ENCODE measurements at places on chromosomes 7 and 10.

DNA sequence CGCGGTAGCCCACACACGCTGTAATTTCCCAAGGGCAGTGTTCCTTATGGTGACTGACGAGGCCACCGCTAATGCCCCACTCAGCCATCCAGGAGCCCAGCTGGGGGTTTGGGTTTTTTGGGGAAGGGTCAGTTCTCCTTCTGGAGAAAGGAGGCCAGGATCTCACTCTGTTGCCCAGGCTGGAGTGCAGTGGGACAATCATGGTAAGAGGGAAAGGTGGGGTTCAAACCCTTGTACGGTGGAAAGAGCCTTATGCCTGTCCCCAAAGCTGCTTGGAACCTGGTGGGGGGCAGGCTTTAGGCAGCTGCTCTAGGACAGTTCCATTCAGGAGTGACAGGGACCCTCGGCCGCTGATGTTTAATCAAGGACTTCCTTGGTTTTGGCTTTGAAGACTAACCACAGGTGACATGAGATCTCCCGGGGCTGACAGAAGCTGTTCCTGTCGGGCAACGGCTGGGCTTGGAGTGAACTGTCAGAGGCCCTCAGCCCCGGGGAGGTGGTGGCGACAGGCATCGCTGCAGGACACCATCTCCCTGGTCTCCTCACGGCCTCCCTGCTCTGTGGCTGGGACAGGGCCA lies 84.5 kb downstream of the CARD11 start:
- DNase-seq, result no peak

DNA sequence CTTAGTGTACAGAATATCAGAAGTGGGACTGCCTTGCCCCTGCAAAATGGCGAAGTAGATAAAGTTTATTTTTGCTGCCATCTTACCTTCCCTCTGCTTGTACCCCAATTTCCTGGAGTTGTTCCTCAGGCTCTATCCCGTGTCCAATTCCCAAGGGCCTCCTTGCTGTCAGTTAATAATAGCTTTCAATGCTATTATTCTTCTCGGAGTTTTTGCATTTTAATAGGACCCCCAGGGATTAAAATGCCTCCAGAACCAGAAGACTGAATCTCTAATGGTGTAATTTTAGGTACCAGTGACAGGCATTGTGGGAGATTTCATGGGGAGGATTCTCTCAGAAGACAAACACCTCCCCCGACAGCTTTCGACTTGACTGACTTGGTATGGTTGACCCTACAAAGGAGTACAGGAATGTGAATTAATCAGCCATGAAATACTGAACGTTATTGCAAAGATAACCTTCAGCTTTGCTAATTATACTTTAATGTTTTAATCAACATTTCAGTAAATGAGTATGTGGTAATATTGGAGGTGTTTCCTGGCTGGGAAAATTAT lies 75.2 kb downstream of the ZNF22 start:
- no peak for DNase-seq

GRCh38 chr7:50660040-50660829 lies 95.0 kb upstream of the DDC start:
- no peak for DNase-seq

- peak; percentile 96 for DNase-seq
These were observed 7.1 kb downstream of the HECW1 start for GRCh38 chr7:43119371-43120075.

- DNase-seq, result peak; percentile 61
These were observed 220.2 kb downstream of the DGKI start for GRCh38 chr7:137626469-137627067.

GRCh38 chr7:17255926-17256325 lies 42.5 kb upstream of the AHR start:
- no peak for DNase-seq
